ENCODE measurements at places on chromosomes 7 and 10. TPM values are rescaled to one million over a fixed set of nuclear protein-coding genes. Genes with fewer than 3 reads are reported as not detected.

The SPDYE8 gene
- total RNA-seq: not detected

The MYOZ1 gene
- 3.2 TPM for total RNA-seq

The SLC25A40 gene
- total RNA-seq: 15.7 TPM

The RAB19 gene
- 15.0 TPM for total RNA-seq

The PLEKHA8 gene
- total RNA-seq: 44.9 TPM

The FGF8 gene
- 6.3 TPM for total RNA-seq

The GNAT3 gene
- total RNA-seq: not detected

DNA sequence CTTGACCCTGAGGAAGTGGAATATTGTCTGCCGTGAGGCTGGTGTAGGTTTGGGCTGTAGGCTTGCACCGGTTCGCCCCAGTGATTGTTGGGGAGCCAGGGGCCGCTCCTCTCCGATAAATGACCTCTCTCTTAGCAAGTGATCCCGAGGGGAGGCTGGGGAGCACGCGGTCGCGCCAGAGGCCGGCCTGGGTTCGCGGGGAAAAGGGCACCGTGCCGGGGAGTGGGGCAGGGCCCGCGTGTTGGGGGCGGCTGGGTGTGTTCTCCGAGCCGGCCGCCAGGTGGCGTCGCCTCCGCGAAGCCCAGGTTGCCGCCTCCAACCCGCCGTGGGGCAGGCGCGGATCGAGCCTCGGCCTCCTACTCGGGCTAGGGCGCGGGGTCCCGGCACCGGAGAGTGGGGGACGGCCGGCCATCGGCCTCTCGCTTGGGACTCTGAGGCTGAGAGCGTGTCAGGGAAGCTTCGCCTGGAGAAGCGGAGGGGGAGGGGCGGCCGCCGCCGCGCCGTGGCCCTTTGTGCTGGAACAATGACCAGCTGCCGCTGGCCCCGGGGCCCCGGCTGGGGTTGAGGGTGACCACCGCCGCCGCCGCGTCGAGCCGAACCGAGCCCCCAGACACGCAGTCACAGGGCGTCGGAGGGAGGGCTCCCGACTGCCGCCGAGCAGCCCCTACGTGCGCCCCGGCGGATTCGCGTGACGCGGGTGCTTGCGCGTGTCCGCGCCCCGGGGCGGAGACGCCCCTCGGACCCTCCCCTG is 442 bp upstream of the LZTS2 start:
- peak; percentile 76 for DNase-seq
- H3K27me3 ChIP-seq: no peaks in the 10 kb centered on the region
- H3K4me1 ChIP-seq: peaks cover 36% of the 10 kb centered on the region
- H3K36me3 ChIP-seq: peaks cover 4% of the 10 kb centered on the region

DNA sequence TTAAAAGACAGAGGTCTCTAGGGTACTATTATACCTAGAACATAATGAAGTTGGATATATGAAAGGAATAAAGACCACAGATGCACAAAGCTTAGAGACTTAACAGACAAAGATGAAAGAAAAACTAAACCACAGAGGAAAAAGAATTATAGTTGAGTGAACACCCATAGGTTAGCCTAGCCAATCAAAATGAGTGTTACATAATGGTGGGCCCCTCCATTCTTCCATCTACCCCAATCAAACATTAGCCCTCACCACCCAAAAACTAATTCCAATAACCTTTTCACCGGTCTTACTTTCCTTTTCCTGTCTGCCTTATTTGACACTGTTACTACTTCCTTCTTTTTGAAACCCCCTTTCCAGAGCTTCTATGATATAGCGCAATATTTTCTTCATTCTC is 130.1 kb downstream of the ELMO1 start:
- no peak overlapping the region for H3K27ac ChIP-seq
- DNase-seq: no peak
- H3K27me3 ChIP-seq: no peaks in the 10 kb centered on the region

GRCh38 chr7:32502728-32503127 is 7.4 kb downstream of the AVL9 start:
- no peaks in the 10 kb centered on the region for H3K27me3 ChIP-seq
- no peak for DNase-seq
- no peak overlapping the region for H3K27ac ChIP-seq
- H3K36me3 ChIP-seq: no peaks in the 10 kb centered on the region

- peaks cover 24% of the 10 kb centered on the region for H3K4me1 ChIP-seq
- H3K4me3 ChIP-seq: no peak overlapping the region
- H3K36me3 ChIP-seq: no peaks in the 10 kb centered on the region
- no peaks in the 10 kb centered on the region for H3K27me3 ChIP-seq
Observed at GRCh38 chr7:8590225-8590624, 156.8 kb downstream of the NXPH1 start.

- H3K4me1 ChIP-seq: peaks cover 34% of the 10 kb centered on the region
- H3K27me3 ChIP-seq: peaks cover 10% of the 10 kb centered on the region
- no peak for DNase-seq
- no peak overlapping the region for H3K27ac ChIP-seq
- no peak overlapping the region for H3K4me3 ChIP-seq
- H3K36me3 ChIP-seq: no peaks in the 10 kb centered on the region
Observed at GRCh38 chr7:116779216-116779615, 83.2 kb upstream of the CAPZA2 start.

DNA sequence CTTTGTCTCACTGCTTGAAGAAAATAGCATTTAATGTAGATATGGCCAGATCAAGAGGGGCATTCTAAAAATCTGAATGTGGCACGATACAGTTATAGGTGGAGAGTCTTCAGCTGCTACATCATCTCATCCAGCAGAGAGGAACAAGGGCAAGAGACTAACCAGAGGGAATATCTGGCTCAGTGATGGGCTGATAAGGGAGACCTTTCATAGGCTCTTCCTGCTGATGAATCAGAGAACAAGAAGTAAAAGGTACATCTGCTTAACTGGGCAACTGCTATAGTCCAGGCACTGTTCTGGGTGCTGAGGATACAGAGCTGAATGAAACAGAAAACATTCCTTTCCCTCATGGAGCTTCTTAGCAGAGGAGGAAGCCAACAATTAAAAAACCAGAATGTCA is 37.9 kb downstream of the PIP4K2A start:
- no peak overlapping the region for H3K27ac ChIP-seq
- H3K4me1 ChIP-seq: peaks cover 77% of the 10 kb centered on the region
- no peak for DNase-seq
- H3K4me3 ChIP-seq: no peak overlapping the region
- H3K27me3 ChIP-seq: no peaks in the 10 kb centered on the region
- H3K36me3 ChIP-seq: no peaks in the 10 kb centered on the region

DNA sequence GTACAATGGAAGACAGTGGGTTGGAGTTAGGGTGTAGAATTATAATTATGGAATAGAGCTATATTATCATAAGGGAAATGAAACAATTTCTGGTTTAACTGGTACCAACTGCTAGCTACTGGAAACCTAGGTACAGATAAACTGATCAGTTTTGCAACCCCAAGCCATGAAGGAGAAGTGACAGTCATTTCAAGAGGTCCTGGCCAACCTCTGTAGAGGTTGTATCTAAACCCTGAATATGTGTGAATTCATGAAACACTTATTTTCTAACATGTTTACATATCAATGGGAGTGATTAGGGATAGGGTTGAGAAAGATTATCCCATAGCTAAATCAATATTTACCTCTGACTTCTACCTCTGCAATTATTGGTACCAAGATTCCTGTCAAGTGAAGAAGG is 29.9 kb upstream of the CC2D2B start:
- H3K27ac ChIP-seq: no peak overlapping the region
- no peaks in the 10 kb centered on the region for H3K36me3 ChIP-seq
- no peak overlapping the region for H3K4me3 ChIP-seq
- no peaks in the 10 kb centered on the region for H3K27me3 ChIP-seq
- DNase-seq: no peak

- H3K4me1 ChIP-seq: no peaks in the 10 kb centered on the region
- no peak overlapping the region for H3K27ac ChIP-seq
- no peak overlapping the region for H3K4me3 ChIP-seq
- no peaks in the 10 kb centered on the region for H3K27me3 ChIP-seq
Observed at GRCh38 chr10:132229834-132230556, 43.2 kb downstream of the DPYSL4 start.

- H3K4me3 ChIP-seq: peak overlapping the region; percentile 92
- no peaks in the 10 kb centered on the region for H3K36me3 ChIP-seq
- peak; percentile 49 for DNase-seq
- peaks cover 88% of the 10 kb centered on the region for H3K27me3 ChIP-seq
- H3K4me1 ChIP-seq: peaks cover 4% of the 10 kb centered on the region
- no peak overlapping the region for H3K27ac ChIP-seq
Observed at GRCh38 chr10:70053841-70054288, 1.2 kb downstream of the MACROH2A2 start.

DNA sequence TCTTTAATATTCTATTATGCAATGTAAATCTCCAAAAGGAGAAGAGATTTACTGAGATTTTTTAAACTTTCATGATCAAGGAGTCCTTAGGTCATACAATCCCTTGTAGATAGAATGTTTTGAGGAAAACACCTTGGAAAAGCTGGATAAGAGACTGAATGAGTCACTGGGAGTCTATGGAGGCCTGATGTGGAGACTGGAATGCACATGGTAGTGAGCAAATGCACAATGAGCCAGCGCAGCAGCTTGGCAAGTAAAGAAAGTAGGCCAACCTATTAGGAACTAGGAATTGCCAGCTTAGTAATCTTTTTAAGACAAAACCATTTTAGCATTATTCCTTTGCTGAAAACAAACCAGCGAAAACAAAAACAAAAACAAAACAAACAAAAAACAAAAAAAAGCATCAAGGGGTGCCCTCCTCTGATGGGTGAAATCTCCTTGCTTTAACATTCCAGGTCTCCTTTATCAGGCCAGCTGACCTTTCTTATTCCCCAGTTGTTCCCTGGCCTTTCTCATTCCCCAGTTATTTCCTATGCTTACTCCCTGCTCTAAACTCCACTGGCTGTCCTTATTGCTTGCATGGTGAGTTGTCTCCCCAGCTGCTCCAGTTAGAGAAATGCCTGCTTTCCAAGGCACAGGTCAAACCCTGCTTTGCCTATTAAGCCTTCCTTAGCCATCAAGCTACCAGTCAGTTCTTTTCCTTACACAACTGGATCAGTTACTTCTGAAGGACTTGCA is 135.8 kb downstream of the PLCE1 start:
- no peaks in the 10 kb centered on the region for H3K36me3 ChIP-seq
- H3K27ac ChIP-seq: no peak overlapping the region
- H3K27me3 ChIP-seq: no peaks in the 10 kb centered on the region
- H3K4me1 ChIP-seq: no peaks in the 10 kb centered on the region
- no peak for DNase-seq

- H3K4me1 ChIP-seq: peaks cover 3% of the 10 kb centered on the region
- DNase-seq: no peak
- no peaks in the 10 kb centered on the region for H3K36me3 ChIP-seq
- no peak overlapping the region for H3K4me3 ChIP-seq
- H3K27ac ChIP-seq: no peak overlapping the region
Observed at GRCh38 chr10:61634746-61635145, 28.0 kb upstream of the CABCOCO1 start.

- no peaks in the 10 kb centered on the region for H3K27me3 ChIP-seq
- no peaks in the 10 kb centered on the region for H3K36me3 ChIP-seq
- DNase-seq: no peak
- H3K4me3 ChIP-seq: no peak overlapping the region
Observed at GRCh38 chr7:16933296-16934279, 51.8 kb upstream of the AGR3 start.

DNA sequence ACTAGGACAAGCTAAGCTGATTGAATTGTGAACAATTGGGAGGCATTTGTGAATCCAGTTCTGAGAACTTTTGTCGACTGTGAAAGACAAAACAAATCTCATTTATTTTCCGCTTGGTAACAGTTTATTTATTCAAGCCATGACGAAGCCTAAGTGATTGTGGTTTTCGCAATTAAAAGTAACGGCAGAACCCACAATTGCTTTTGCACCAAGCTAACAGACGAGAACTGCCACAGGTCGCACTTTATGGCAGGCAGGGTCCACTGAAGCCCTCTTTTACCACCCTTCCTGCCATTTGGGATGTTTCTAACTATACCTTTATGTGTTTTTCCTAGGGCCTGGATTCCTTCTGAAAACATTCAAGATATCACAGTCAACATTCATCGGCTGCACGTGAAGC is 111.2 kb downstream of the ZMYND11 start:
- H3K27ac ChIP-seq: no peak overlapping the region
- H3K4me1 ChIP-seq: no peaks in the 10 kb centered on the region
- no peak overlapping the region for H3K4me3 ChIP-seq
- no peak for DNase-seq

GRCh38 chr7:27793780-27794179 is 53.8 kb downstream of the TAX1BP1 start:
- H3K36me3 ChIP-seq: no peaks in the 10 kb centered on the region
- no peak for DNase-seq
- H3K4me3 ChIP-seq: no peak overlapping the region
- H3K4me1 ChIP-seq: peaks cover 16% of the 10 kb centered on the region
- H3K27ac ChIP-seq: no peak overlapping the region

GRCh38 chr7:42106562-42106961 is 130.4 kb downstream of the GLI3 start:
- no peaks in the 10 kb centered on the region for H3K27me3 ChIP-seq
- no peak overlapping the region for H3K27ac ChIP-seq
- no peak overlapping the region for H3K4me3 ChIP-seq
- peaks cover 26% of the 10 kb centered on the region for H3K4me1 ChIP-seq
- no peak for DNase-seq

GRCh38 chr10:73645251-73645650 is 4.0 kb upstream of the MYOZ1 start:
- H3K27me3 ChIP-seq: no peaks in the 10 kb centered on the region
- no peak for DNase-seq
- H3K4me3 ChIP-seq: no peak overlapping the region
- H3K36me3 ChIP-seq: no peaks in the 10 kb centered on the region

- no peaks in the 10 kb centered on the region for H3K27me3 ChIP-seq
- H3K36me3 ChIP-seq: no peaks in the 10 kb centered on the region
- DNase-seq: no peak
Observed at GRCh38 chr7:141709749-141710148, 1.6 kb downstream of the WEE2 start.

DNA sequence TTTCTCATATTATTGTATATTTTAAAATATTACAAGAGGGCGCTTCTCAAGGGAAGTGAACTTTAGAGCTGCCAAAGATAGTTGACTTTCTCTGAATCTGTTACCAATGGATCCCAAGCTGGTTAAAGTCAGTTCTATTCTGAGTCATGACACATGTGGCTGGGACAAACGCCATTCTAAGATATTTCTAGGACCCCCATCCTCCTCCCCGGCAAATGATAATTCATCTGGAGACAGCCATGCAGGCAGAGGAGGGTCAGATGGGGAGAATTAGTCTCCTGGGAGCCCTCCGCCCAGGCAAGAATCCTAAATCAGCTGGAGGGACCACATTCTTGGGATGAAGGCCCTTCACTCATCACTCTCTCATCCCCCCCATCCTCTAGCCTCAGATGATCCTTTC is 187.7 kb downstream of the GFRA1 start:
- no peak for DNase-seq
- no peaks in the 10 kb centered on the region for H3K27me3 ChIP-seq
- no peak overlapping the region for H3K27ac ChIP-seq

- no peak for DNase-seq
- H3K4me1 ChIP-seq: no peaks in the 10 kb centered on the region
- H3K4me3 ChIP-seq: no peak overlapping the region
- H3K36me3 ChIP-seq: no peaks in the 10 kb centered on the region
- no peak overlapping the region for H3K27ac ChIP-seq
- no peaks in the 10 kb centered on the region for H3K27me3 ChIP-seq
Observed at GRCh38 chr10:11232222-11232961, 214.7 kb downstream of the CELF2 start.

- peaks cover 12% of the 10 kb centered on the region for H3K4me1 ChIP-seq
- H3K4me3 ChIP-seq: no peak overlapping the region
- H3K27ac ChIP-seq: no peak overlapping the region
- no peaks in the 10 kb centered on the region for H3K36me3 ChIP-seq
Observed at GRCh38 chr10:15202639-15203038, 34.1 kb upstream of the NMT2 start.

- 0 out of 2 replicates have a peak, but pooled peaks cover 3% of the 10 kb centered on the region for H3K36me3 ChIP-seq
- H3K27ac ChIP-seq: no peak overlapping the region
- H3K4me1 ChIP-seq: no peaks in the 10 kb centered on the region
Observed at GRCh38 chr7:139850906-139851305, 21.8 kb downstream of the TBXAS1 start.
